Mesangial cell (primary cell): ENCODE measurements at places on chromosomes 4 and X. TPM values are rescaled to one million over a fixed set of nuclear protein-coding genes. Genes with fewer than 3 reads are reported as not detected.

PAK3 gene
- 1.1 and 2.0 TPM in 2 replicates for total RNA-seq

CLTRN gene
- 0.16 and 0.51 TPM in 2 replicates for total RNA-seq

HMGB3 gene
- 14.7 and 25.6 TPM in 2 replicates for total RNA-seq

RAP2C gene
- 12.7 and 15.0 TPM in 2 replicates for total RNA-seq

UFSP2 gene
- total RNA-seq: 21.5 and 24.2 TPM in 2 replicates

XAGE1B gene
- not detected in 2 replicates for total RNA-seq

FABP2 gene
- total RNA-seq: not detected in 2 replicates

USP38 gene
- total RNA-seq: 15.2 and 17.6 TPM in 2 replicates

TMEM175 gene
- total RNA-seq: 17.3 and 36.3 TPM in 2 replicates
